ENCODE measurements at places on chromosomes 5 and 9.
A peak's percentile ranks its signal among the peaks of the same experiment; 100 is the strongest.

DNA sequence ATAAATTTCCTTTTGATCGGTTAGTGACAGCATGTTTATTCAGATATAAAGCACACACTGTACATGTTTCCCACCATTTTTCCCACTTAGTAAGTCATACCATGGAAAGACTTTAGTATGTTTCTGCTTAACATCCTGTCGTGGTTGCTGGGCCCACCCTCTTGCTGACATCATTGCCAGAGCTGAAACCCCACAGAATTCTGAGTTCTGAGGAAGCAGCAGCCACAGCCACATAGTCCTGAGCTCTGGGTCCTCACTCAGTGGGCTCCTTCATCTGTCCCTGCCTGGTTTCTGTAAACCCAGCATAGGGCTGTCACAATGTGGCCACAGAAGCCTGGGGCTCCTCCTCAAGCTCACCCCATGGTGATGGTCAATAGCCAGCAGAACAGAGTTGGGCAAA is 441.5 kb downstream of the ENC1 start:
- DNase-seq = no peak

- no peak for DNase-seq
These were observed 46.3 kb upstream of the BOD1 start for GRCh38 chr5:173662581-173663351.

- no peak for DNase-seq
These were observed 70.5 kb upstream of the NTRK2 start for GRCh38 chr9:84598921-84599636.

DNA sequence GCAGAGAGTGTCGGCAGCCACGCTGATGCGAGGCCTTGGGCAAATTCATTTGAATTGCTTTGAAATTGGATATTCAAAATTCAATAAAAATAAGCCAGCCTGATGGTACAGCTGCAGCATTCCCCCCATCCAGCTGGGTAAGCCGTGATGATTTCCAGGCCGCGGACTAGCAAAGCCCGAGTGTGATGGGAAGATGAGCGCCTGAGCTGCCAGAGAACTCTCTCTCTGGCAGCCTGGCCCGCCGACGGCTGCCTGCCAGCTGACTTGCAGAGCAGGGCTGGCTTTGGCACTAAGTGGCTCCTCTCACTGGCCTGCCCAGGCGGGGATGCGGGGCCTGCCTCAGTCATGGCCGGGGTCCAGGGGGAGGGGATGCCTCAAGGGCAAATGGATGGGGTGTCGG is 268.3 kb upstream of the WWC1 start:
- DNase-seq = no peak

DNA sequence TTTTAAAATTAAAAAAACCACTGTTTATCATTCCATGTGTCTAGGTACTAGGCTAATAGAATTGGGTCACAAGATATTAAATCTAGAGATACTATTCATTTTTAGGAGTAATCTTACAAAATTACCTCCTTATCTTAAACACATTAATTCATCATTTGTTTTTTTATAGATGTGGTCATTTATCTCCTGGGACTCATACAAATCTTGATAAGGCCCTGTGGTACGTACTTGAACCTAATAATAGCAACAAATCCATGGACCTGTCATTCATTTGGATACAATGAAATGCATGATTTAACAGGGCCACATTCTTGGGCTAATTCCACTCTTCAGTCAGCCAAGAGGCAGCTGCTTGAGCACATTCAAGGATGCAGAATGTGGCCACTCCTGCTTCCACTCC is 66.4 kb upstream of the MARCHF11 start:
- DNase-seq = no peak

- no peak for DNase-seq
These were observed 288.0 kb downstream of the KCNN2 start for GRCh38 chr5:114649878-114650277.

- no peak for DNase-seq
These were observed 442.4 kb upstream of the ZNF462 start for GRCh38 chr9:106420511-106420944.

DNA sequence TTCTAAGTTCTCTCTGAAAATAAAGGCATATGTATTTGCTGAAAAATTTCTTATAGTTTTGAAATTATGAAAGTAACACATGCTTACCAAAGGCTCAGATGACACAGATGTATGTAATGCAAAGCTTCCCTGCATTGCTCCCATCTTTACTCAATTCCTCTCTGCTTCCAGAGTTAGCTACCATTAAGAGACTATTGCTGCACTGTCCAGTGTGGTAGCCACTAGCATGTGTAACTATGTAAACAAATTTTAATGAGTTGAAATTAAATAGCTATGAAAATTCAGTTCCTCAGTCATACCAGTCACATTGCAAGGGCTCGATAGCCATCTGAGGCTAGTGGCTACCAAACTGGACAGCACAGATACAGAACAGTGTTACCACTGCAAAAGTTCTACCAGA is 17.9 kb downstream of the FRMD3 start:
- DNase-seq = no peak

DNA sequence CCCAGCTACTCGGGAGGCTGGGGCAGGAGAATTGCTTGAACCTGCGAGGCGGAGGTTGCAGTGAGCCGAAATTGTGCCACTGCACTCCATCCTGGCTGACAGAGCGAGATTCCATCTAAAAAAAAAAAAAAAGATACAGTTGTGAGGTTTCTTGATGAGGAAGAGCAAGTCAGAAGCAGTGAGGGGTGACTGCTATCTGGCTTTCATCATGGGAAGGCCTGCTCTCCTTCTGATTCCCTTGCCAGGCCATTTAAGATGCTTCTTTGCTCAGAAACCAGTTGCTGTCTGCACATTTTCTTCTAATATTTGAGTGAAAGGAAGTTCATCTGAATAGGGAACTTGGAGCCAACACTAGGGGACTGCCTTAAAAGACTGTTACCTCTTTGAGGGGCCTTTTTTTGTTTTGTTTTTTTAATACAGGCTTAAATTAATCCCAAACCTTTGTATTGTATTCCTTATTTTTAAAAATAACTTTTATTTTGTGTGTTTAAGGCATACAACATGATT is 201.9 kb downstream of the ARHGAP26 start:
- DNase-seq = no peak

DNA sequence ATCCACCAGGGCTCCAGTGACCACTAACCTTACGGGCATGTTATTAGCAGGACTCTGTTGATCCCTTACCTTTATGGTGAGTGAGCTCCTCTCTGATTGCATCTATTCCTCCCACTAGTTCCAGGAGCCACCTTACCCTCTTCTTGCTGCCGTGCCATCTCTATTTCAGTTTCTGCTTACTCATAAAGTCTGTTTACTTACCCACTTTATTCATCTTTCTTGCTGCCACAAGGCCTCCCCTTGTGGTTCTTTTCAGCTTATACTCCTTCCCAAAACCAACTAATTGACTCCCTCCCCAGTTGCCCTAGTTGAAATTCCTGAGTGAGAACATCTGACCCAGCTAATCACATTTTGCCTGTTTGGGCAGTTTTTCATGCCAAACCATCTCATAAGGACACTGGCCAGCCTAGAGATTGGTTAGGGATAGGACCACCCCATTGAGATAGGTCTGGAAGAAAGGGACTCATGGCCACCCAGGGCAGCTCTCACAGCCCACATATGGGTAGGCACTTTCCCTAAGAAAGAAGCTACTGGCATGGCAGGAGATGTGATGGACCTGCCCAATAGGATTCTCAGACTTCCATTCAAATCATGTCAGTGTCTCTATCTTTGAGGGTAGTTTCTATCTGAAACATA is 412.7 kb downstream of the EFNA5 start:
- peak; percentile 76 for DNase-seq

- no peak for DNase-seq
These were observed 134.2 kb upstream of the LHFPL2 start for GRCh38 chr5:78782728-78783127.

DNA sequence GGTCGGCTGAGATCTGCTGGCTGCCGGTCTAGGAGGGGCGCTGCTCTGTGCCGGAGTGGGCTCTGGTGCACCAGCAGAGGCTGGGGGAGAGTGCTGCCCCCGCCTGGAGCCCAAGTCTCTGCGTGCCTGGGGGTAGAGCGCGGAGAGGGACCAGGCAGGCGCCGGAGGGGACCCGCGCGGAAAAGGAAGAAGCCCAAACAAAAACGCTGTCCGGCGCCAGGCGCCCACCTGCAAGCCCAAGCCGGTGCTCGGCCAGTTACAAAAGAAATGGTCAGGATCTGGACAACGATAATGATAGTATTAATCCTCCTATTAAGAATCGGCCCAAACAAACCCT is 571 bp upstream of the S1PR3 start:
- no peak for DNase-seq

DNA sequence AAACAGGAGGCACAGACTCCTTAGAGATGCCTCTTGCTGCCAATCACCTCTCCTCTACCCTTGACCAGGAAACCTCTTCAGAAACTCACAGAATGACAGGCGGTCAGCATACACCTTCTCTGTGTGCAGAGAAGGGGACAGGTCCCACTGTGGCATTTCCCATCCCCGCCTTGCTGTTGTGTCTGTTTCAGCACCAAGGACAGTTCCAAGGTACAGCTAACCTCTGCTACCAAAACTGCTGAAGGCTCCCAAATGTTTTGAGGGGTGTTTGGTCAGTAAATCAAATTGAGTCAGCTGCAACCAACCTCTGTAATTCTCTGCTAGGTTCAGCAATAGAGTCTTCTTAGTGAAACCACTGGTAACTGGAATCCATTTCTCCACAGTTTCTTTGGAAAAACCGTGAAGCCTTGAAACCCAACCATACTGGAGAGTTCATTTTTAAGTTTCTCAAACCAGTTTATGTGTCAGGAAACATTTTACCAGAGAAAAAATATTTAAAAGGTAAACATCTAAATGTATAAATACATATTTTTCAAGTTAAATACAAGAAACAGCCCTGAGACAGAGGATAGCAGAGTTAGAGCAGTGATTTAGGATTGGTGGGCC is 122.0 kb downstream of the DRD1 start:
- no peak for DNase-seq

GRCh38 chr5:72383726-72384125 is 63.6 kb downstream of the PTCD2 start:
- DNase-seq = no peak

GRCh38 chr5:38666668-38667498 is 110.4 kb upstream of the LIFR start:
- DNase-seq = peak; percentile 75

- DNase-seq = peak; percentile 88
These were observed at the start of gene PCAT7 for GRCh38 chr9:94554439-94555331. TSS of gene PCAT7 (plus strand) at chr9:94555083.

- no peak for DNase-seq
These were observed 478.1 kb upstream of the WWC1 start for GRCh38 chr5:167813389-167813788.

- DNase-seq = peak; percentile 64
These were observed 65.5 kb upstream of the HSPB3 start for GRCh38 chr5:54390015-54390414.

GRCh38 chr9:99349870-99350269 is 127.8 kb downstream of the SEC61B start:
- DNase-seq = no peak

DNA sequence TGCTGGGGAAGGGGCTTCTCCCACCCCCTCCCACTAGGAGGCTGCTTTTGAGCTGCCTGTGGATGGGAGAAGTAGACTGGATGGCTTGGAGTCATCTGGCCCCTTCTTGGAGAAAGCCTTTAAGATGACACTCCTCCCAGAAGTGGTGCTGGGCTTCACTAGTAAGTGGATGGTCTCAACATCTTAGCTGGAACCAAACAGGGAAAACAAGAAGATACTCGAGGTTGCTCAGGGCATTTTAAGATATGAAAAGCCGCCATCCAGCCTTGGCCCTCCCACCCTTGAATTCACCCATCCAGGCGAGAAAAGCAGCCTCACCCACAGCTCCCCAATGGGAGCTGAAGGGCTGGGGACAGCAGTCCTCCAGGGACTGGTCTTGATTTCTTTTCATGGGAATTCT is 7.8 kb upstream of the SMIM32 start:
- DNase-seq = no peak

- DNase-seq = peak; percentile 92
These were observed 45.6 kb downstream of the FOXI1 start for GRCh38 chr5:170151097-170151831.

DNA sequence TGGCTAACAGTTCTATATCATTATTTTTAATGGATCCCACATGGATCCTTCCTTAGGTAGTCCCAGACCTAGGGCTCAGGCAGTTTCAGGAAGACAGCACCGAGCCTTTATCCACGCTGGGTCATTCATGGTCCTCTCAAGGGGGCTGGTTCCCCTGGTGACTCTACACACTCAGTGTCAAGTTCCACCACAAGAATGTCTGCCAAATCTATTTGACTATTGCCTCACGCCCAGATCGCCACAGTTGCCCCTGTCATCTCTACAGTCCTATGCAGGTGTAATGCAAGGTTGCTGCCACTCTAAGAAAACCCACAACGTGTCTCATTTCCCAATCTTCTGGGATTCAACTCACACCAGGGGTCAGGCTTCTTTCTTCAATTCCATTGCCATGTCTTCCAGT is 8.0 kb upstream of the ZNF366 start:
- no peak for DNase-seq

DNA sequence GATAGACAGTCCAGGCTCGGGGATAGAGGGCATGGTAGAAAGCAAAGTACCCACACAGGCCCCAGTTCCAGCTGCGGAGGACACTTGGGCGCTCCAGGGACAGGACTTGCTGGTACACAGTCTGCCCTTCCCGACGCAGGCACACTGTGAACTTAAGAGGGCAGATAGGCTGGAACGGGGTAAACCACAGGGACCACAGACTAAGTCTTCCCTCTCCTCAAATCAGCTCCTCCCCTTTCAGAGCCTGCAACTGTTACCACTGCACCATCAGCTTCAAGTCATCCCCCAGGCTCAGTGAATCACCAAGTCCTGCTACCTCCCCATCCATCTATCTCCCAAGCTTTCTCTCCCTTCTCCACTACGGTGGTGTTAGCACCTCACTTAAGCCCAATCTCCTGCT is 7.3 kb downstream of the GBA2 start:
- no peak for DNase-seq

GRCh38 chr5:143550986-143551630 is 147.6 kb upstream of the NR3C1 start:
- no peak for DNase-seq

GRCh38 chr9:5825223-5825622 is 7.7 kb downstream of the ERMP1 start:
- DNase-seq = no peak

- DNase-seq = no peak
These were observed 2.1 kb upstream of the MARCHF6 start for GRCh38 chr5:10351199-10351905.

DNA sequence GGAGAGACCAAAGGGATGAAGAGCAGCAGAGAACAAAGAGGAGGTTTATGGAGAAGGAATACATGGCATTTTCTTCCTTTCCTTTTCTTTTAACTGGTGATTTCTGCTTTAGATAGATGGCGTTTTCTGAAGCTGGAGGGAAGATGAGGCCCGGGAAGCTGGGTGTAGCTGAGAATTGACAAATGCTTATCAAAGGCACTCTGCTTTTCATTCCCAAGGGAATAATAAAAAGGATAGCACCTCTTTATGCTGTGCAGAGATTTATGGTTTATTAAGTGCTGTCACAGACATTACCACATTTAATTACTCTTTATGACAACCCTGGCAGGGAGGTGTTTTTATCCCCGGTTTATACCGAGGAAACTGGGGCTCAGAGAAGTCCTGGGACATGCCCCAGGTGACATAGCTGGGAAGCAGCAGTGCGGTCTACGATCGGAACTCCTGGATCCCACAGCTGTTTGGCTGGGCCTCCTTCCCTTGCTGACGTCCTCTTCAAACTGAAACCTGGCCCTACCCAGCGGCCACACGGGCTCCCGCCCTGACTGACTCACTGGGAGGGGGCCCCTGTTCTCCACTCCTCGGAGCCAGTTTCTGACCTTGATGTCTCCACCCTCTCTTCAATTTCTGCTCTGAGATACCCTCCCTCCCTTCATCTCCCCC is 8.2 kb upstream of the EPB41L4B start:
- DNase-seq = no peak
